Activated T-cell treated with anti-CD3 and anti-CD28 coated beads for 4 hours (primary cell): ENCODE measurements at places on chromosomes 6 and 20.

- DNase-seq, result no peak
These were observed 4.9 kb upstream of the DEK start for GRCh38 chr6:18269253-18269652.

GRCh38 chr6:145147981-145148749, 587.2 kb downstream of the EPM2A start:
- no peak for DNase-seq

GRCh38 chr6:155444120-155444917, 11.3 kb downstream of the NOX3 start:
- DNase-seq, result no peak

DNA sequence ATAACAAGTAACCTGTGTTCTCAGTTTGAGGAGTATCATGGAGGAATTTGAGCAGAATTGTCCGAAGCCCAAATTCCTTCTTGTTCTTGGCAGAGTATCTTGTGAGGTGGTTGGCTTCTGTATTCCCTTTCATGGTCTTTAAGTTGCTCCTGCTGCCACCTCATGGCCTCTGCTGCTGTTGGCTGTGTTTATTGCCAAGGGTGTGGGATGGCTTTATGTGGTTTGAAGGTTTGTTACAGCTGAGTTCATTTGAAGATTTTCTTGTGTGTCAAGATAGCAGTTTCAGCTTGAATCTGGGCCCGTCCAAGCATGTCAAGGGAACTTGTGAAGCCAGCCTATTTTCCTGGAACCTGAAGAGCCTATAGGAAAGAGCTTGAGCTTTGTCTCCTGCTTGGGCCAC, 20.2 kb upstream of the TTK start:
- DNase-seq, result no peak

DNA sequence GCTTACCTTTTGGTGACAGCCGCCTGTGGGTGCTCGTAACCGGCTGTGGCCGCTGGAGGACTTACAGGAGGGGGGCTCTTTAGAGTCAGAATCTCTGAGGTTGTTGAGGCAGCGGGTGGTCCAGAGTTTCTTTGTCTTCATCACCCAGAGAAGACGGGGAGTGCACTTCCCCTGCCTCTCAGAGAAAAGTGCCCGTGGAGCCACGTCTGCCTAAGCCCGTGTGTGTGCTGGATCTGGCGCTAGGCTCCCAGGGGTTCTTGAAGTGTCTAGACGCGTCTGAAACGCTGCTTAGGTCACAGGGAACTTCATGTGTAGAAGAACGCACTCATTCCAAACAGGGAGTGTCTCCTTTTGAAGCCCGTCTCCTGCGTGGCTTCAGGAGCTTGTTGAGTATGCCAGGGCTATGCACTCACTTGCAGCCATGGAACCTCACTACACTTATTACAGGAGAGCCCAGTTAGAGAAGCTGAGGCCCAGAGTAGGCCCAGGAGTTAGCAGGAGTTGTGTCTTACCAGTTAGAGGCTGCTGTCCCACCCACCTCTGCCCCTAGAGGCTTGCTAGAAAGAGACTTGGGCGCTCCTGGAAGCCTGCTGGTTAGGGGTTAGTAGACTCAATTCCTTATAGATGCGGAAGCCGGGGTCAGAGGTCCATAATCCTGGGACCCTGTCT, 1.3 kb downstream of the LSM14B start:
- no peak for DNase-seq
